ENCODE measurements at places on chromosomes 4 and X.

- peak; percentile 43 for DNase-seq
These were observed 354.5 kb downstream of the ARHGAP24 start for GRCh38 chr4:85829276-85830051.

GRCh38 chr4:91220315-91220714 lies 1083.5 kb upstream of the GRID2 start:
- no peak for DNase-seq

- no peak for DNase-seq
These were observed 37.4 kb upstream of the RNF150 start for GRCh38 chr4:141170671-141171070.

DNA sequence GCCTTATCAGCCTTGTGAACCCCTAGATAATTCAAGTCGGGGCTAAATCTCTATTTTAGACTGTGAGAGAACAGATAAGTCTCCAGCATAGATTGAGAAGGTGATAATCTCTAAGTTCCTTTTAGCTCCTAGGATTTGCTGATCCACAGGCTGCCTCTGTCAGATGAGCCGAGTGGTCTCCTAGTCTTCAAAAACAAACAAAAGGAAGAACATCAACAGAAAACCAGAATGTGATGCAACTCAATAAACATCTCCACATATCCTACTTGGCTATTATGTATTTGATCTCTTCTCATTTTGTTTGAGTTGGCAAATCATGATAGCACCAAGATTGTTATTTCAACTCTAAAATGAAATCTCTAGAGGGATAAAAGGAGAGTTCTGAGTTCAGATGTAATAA lies 88.4 kb upstream of the SLC7A11 start:
- DNase-seq = peak; percentile 37

- no peak for DNase-seq
These were observed 575 bp downstream of the GATA1 start for GRCh38 chrX:48786825-48787504.

Data from adipocyte (in vitro differentiated cells).